NCI-H1930 (cell line): ENCODE measurements at places on chromosomes 1 and 21.

DNA sequence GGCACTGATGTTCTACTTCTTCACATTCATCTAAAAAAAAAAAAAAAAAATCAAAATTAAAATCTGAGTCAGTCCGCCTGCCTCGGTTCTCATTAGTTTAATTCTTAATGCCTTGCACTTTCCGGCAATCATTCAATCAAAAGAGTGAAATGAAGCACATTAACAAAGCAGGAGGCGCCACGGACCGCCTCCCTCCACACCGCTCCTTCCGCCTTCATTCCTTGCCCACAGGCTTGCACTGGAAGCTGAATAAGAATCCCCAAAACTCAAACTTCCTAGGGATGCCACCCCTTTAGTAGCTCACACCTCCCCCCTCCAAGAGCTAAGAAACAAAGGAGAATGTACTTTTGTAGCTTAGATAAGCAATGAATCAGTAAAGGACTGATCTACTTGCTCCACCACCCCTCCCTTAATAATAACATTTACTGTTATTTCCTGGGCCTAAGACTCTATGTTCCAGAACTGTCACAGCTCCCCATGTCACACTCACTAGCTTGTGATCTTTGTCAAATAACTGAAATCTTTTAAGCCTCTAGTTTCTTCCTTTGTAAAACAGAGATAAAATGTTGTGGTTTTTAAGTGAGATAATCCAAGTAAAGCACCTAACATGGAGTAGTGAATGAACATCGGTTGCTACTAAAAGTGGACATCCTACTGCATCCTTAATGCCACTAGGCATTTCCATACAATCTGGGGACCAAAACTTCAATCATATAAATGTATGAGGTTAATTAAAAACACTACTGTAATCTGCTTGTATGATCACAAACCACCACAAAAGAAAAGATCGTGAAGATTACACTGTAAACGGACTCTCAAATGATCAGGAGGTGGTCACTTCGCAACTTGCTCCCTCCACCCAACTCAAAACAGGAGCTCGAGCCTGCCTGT is 27.4 kb downstream of the LGALS8 start:
- no peak for DNase-seq

- no peak for DNase-seq
Observed at GRCh38 chr21:41802684-41803083, 35.8 kb upstream of the RIPK4 start.

GRCh38 chr1:8348777-8349472 is 31.0 kb downstream of the SLC45A1 start:
- DNase-seq: peak; percentile 38

- no peak for DNase-seq
Observed at GRCh38 chr1:66033781-66034180, 241.1 kb downstream of the PDE4B start.

- DNase-seq: no peak
Observed at GRCh38 chr21:45724345-45724961, 80.9 kb downstream of the PCBP3 start.

DNA sequence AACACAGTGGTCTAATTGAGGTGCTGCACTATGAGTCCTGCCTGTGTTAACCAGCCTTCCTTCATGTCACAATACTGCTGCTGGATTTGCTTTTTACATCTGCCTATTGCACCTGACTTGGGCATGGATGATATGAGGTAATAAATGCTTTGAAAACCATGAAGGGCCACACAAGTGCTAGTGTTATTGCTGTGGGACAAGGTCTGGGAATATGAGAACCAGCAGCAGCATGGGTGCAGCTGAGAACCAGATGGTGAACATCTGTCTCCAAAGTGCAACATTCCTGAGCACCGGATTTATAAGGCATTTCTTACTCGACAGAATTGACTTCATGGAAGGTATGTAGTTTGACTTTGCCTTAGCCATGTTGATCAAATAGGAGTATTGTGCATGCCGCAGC is 16.6 kb downstream of the TRIM45 start:
- no peak for DNase-seq

GRCh38 chr1:240000634-240001033 is 91.0 kb upstream of the FMN2 start:
- DNase-seq: no peak

GRCh38 chr1:239879321-239880170 is 212.1 kb upstream of the FMN2 start:
- DNase-seq: no peak

GRCh38 chr1:42921769-42922168 is 36.9 kb downstream of the SLC2A1 start:
- no peak for DNase-seq

DNA sequence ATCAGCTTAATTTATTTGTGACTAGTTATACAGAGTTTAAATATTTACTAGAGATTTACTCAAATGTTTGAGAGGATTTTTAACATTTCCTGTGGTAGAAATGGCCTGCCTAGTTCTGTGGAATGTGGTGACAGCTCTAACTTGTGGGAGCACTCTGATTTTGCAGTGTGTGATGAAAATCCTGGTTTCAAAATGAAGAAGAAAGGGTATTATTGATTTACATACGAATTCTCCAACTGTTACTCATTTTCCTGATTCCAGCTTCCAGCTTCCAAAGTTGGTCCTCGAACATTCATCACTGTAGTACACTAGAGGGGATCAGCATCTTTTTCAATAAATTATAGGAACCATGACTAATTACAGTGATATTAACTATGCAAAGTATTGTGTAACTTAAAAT is 462.7 kb upstream of the PKN2 start:
- DNase-seq: no peak
